NCI-H2107 (cell line): ENCODE measurements at places on chromosomes 11 and 22.

- no peak for DNase-seq
These were observed 754.4 kb upstream of the ARHGAP42 start for GRCh38 chr11:99932684-99933083.

DNA sequence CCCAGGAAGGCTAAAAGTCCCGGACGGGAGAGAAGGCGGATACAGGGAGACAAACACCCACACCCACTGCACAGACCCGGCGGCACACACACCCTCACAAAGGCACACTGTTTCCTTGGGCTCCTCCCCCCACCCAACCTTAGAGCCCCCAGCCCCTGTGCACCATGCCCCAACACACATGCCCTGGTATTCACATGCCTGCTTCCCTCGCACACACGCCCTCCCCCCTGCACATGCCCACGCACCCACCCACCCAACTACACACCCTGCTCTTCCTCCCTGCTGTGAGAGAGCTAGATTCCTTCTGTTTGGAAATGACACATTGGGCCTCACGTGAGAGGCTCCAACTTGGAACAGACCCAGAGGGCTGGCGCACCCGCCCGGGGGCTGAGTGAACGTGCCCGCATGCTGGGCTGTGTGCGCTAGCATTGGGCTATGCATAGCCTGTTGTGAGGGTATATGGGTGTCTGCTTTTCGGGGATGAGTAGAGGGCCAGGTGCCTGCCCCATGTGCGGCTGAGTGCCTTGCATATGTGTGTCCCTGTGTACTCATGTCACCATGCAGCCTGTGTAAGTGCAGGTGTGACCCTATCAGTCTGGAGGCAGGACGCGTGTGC is 518 bp upstream of the CHRM1 start:
- no peak for DNase-seq

GRCh38 chr22:45649809-45650208 is 21.8 kb upstream of the ATXN10 start:
- no peak for DNase-seq

GRCh38 chr11:15539645-15540044 is 424.9 kb downstream of the INSC start:
- DNase-seq = no peak

- DNase-seq = no peak
These were observed 12.3 kb downstream of the RELT start for GRCh38 chr11:73388265-73389133.

DNA sequence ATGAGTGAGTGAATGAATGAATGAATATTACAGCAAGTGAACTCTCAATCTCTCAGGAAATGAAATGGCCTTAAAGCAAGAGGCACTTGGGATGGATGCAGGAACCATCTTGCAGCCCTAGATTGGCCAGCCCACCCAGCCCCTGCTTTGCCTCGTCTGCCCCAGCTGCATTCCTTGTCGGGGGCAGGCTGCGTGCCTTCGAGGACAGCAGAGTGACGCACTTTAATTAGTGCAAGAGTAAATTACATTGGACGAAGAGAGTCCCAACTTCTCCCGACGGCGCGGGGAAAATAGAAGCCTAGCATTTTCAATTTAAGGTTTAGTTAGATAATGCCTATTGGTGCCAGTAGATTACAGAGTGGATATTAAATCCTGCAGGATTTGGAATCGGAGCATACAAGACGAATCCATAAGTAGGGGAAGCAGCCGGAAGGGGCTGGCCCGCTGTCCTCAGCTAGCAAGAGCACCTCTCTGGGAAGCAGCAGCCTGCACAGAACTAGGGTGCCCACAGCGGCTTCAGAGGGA is 33.8 kb downstream of the TRIM29 start:
- DNase-seq = no peak

DNA sequence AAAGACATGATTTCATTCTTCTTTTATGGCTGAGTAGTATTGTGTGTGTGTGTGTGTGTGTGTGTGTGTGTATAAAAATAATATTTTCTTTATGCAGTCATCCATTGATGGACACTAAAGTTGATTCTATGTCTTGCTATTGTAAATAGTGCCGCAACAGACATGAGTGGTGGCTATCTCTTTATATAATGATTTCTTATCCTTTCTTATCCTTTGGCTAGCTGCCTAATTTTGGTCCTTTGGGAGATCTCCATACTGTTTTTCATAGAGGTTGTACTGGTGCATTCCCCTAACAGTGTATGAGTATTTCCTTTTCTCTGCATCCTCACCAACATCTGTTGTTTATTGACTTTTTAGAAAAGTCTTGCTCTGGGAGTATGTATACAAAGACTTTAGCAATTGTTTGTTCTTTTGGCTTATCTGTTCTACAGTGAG is 107.0 kb downstream of the STIM1 start:
- no peak for DNase-seq

GRCh38 chr11:257766-258493 is 20.3 kb upstream of the NLRP6 start:
- no peak for DNase-seq
